ENCODE measurements at places on chromosomes 7 and 10. TPM values are rescaled to one million over a fixed set of nuclear protein-coding genes. Genes with fewer than 3 reads are reported as not detected.
A peak's percentile ranks its signal among the peaks of the same experiment; 100 is the strongest.

DNA sequence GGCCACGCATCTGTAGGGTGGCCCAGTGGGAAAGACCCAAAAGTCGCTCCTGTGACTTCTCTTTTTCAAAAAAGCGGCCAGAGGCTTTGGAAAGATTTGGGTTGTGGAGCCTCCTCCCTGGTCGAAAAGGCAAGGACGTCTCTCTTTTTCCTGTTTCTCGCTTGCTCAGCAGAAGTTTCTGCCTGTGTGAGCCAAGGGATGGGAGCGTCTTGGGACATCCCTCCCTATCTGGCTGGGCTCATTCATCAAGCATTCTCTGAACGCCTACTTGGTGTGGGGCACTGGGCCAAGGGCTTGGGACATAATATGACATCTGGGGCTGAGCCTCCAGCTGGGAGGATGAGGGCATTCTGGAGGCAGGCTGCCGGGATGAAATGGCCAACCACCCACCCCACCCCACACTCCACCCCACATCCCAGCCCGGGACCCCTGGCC, 120.9 kb downstream of the C10orf105 start:
- no peaks in the 10 kb centered on the region for H3K36me3 ChIP-seq
- H3K4me3 ChIP-seq = no peak overlapping the region

TMEM178B gene
- total RNA-seq = 0.93 TPM

DKK1 gene
- total RNA-seq = 36.0 TPM

GRCh38 chr7:128910569-128910945, at the start of gene KCP:
Gene KCP (minus strand): TSS chr7:128910709. CDS start chr7:128910676, 33 bp downstream.
- H3K4me1 ChIP-seq = peaks cover 6% of the 10 kb centered on the region
- DNase-seq = no peak
- peak within 1 kb of the TSS; percentile 13 for H3K4me3 ChIP-seq
- peaks cover 35% of the 10 kb centered on the region for H3K27me3 ChIP-seq

DNA sequence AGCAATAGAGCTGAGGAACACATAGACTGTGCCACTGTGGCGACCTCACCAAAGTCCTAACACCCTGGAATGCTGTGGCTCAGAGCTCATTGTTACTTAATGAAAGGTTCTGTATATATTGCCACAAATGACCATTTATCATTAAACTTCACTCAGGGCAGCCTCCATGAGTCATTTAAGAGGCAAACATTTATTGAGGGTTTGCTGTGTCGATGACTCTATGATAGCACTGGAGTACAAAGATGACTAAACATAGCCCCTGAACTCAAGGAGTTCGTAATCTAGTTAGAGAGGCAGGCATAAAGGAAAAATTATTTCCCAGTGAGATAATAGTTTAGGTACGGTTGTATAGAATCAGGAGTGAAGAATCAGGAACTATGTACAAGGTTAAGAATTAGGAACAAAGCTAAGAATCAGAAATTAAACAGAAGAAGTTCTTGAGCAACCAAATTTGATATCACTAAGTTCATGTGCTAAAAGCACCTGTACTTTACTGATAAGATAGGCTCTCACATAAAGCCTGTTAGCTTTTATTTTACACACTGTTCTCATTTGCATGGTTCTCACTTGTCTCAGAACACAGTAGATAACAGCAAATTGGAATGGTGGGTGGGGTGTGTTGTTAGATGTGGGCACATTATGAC, 7.9 kb downstream of the ENTPD7 start:
- H3K27ac ChIP-seq = no peak overlapping the region
- no peaks in the 10 kb centered on the region for H3K4me1 ChIP-seq
- H3K27me3 ChIP-seq = no peaks in the 10 kb centered on the region
- H3K36me3 ChIP-seq = peaks cover 53% of the 10 kb centered on the region
- DNase-seq = no peak

SNX10 gene
- 75.6 TPM for total RNA-seq

DNA sequence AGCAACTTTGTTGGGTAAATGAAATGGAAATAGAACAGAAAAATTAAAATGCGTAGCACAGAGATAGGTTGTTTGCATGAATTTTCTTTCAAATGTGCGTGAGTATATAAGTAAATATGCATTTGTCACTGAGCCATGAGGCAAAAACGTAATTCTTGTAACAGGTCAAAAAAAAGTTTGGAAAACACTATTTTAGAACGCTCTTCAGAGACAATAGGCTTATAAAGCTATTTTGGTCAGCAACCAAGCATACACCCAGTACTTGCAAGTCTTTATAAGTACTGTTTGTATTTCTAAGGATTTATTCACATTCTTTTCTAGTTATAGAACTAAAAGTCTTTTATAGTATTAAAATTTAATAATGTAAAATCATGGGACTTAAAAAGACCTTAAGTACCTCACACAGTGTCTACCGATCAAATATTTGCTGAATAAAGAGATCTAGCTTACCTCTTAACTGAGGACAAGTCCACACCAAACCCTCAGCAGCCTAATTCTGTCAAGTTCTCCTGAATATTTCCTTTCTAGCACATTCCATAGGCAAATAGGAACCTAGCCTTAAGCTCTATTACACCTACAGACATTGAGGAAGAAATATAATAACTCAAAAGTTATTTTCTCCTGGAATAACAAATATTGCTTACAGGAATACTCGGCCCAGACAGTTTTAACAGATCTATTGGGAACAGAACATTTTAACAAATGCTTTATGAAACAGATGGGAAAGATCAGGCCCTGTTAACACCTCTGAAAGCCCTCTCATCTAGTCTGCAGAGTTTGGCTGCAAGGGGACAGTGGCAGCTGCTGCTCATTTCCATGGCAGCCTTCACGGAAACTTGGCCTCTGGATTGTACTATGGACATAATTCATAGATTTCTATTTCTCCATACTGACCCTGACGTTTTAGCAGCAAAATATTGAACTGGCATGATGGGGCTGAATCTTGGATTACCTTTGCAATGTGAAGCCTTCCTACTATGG, 8.8 kb downstream of the CRPPA start:
- no peaks in the 10 kb centered on the region for H3K36me3 ChIP-seq
- no peaks in the 10 kb centered on the region for H3K4me1 ChIP-seq
- H3K27me3 ChIP-seq = no peaks in the 10 kb centered on the region
- H3K4me3 ChIP-seq = no peak overlapping the region
- no peak for DNase-seq

DNA sequence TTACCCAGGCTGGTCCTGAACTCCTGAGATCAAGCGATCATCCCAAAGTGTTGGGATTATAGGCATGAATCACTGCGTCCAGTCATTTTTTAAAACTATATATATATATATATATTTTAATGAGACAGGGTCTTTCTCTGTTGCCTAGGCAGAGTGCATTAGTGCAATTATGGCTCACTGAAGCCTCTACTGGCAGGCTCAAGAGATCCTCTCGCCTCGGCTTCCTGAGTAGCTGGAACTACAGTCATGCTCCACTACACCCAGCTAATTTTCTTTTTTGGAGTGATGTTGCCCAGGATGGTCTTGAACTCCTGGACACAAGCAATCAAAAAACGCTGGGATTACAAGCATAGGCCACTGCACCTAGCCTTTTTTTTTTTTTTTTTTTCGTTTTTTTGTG, 55.3 kb upstream of the KAT6B start:
- H3K27me3 ChIP-seq = no peaks in the 10 kb centered on the region
- no peaks in the 10 kb centered on the region for H3K4me1 ChIP-seq
- no peak for DNase-seq
- no peak overlapping the region for H3K27ac ChIP-seq

DNA sequence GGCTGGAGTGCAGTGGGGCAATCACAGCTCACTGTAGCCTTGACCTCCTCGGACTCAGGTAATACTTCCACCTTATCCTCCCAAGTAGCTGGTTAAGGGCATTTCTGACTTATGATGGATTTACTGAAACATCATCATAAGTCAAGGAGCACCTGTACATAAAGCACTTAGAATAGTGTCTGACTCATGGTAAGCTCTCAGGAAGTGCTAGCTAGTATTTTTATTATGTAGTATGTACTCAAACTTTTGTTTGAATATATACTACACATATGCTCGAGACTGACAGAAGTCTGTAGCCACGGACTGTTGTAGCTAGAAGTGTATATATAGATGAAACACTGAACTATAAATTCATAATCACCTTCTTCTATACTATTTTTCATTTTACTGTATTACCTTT, 107.5 kb upstream of the DNAJB12 start:
- no peak overlapping the region for H3K27ac ChIP-seq
- H3K4me1 ChIP-seq = no peaks in the 10 kb centered on the region
- no peak for DNase-seq

HSPB1 gene
- 951 TPM for total RNA-seq

DNA sequence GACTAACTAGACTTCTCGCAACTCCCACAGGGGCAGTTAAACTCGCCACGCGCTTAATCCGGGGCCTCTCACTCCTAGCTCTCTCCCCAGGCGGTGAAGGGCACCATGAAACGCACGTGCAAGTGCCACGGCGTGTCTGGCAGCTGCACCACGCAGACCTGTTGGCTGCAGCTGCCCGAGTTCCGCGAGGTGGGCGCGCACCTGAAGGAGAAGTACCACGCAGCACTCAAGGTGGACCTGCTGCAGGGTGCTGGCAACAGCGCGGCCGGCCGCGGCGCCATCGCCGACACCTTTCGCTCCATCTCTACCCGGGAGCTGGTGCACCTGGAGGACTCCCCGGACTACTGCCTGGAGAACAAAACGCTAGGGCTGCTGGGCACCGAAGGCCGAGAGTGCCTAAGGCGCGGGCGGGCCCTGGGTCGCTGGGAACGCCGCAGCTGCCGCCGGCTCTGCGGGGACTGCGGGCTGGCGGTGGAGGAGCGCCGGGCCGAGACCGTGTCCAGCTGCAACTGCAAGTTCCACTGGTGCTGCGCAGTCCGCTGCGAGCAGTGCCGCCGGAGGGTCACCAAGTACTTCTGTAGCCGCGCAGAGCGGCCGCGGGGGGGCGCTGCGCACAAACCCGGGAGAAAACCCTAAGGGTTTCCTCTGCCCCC, 19.5 kb downstream of the WNT8B start:
- no peak overlapping the region for H3K27ac ChIP-seq
- no peaks in the 10 kb centered on the region for H3K36me3 ChIP-seq
- peaks cover 23% of the 10 kb centered on the region for H3K4me1 ChIP-seq
- H3K27me3 ChIP-seq = peaks cover 53% of the 10 kb centered on the region
- DNase-seq = peak; percentile 70
- H3K4me3 ChIP-seq = peak overlapping the region; percentile 35

DNA sequence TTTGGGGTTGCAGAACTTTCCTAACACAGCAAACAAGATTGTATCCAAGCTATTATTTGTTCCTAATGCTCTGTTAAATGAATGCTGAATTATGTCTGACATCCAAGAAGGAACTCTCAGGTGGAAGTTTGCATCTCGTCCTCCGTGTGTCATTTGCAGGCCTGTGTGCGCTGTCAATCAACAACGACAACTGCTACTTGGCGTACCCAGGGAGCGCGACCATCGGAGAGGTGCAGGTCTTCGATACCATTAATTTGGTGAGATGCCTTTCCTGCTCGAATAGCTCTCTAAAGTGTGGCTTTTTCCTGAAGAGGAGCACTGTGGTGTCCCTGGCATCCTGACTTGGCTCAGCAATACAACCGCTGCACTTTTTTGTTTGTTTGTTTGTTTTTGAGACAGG, 26.9 kb downstream of the WIPI2 start:
- DNase-seq = no peak
- no peak overlapping the region for H3K27ac ChIP-seq
- H3K4me3 ChIP-seq = no peak overlapping the region
- H3K27me3 ChIP-seq = no peaks in the 10 kb centered on the region
- H3K4me1 ChIP-seq = peaks cover 19% of the 10 kb centered on the region

WNT8B gene
- total RNA-seq = not detected

DNA sequence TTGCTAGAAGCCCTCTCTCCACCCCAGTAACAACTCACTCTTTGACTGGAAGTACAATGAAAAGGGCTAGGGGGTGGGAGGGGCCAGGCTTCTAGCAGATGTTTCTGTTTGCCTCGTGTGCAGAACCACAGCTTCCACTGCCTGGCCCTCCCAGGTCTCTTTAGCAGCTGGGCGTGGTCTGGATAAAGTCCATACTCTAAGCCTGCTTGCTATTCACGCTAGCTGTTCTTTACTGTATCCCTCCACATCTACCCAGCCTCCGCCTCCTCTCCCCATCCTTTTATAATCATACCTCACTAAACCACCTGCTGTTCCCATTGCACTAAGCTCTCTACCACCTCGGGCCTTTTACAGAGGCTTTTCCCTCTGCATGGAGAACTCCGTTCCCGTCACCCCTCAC, 288.8 kb downstream of the CAMK1D start:
- no peaks in the 10 kb centered on the region for H3K36me3 ChIP-seq
- no peak for DNase-seq
- H3K27me3 ChIP-seq = no peaks in the 10 kb centered on the region
- H3K4me3 ChIP-seq = no peak overlapping the region
- no peaks in the 10 kb centered on the region for H3K4me1 ChIP-seq

TMEM26 gene
- total RNA-seq = 1.3 TPM

HTR5A gene
- not detected for total RNA-seq

DNA sequence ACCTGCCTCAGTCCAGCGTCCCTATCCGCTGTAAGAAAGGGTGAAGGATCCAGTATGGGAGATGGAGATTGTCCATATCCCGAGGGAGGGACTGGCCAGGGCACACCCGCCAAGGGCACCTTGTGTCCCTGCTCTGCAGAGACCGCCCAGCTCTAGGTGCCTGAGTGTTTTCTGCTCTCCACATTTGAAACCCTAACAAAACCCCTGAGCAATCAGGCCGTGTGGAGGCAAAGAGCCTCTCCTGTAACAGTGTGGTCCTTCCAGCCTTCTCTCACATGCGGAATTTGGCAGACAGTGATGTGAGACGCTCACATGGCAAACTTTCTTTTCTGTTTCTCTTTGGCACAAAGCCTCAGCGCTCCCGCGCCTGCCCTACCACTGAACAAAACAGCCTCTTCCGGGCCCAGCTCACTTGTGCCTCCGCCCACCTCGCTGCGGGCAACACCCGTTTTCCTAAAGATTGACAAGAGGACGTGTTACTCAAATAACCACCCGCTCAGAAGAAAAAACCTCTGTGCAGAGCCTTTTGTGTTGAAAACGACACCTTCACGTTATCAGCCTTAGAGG, 514.8 kb downstream of the DNAJB6 start:
- no peaks in the 10 kb centered on the region for H3K36me3 ChIP-seq
- H3K27ac ChIP-seq = peak overlapping the region; percentile 35
- H3K4me1 ChIP-seq = no peaks in the 10 kb centered on the region

BEND7 gene
- 12.8 TPM for total RNA-seq

DNA sequence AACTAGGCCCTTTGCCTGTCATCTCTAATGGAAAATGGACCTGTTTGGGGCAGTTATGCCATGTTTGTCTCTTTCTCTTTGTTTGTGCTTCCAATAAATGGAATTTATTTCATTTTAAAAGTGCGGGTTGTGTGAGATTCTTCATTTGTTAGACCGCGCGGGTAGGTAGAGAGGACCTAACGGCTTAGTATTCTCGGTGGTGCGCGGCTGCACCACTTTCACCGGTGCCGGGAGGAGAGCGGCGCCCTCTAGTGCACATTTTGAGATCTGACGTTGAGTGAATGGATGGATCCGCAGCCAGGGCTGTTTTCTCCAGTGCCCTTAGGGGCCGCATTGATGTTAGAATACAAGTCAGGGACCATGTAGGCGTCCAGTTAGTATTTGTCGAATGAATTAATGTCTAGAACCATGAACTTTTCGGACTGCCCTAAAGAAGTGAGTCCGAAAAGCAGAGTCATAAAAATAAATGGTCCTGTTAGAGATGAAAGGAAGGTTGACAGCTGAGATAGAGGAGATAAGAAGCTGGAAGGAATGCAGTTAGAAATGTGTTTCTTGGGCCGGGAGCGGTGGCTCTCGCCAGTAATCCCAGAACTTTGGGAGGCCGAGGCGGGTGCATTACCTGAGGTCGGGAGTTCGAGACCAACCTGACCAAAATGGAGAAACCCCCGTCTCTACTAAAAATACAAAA, 29.3 kb upstream of the GIMAP8 start:
- H3K27ac ChIP-seq = no peak overlapping the region
- H3K27me3 ChIP-seq = no peaks in the 10 kb centered on the region
- no peaks in the 10 kb centered on the region for H3K36me3 ChIP-seq
- DNase-seq = peak; percentile 66
- H3K4me3 ChIP-seq = no peak overlapping the region

All from left lung (tissue), 14 donors.